ENCODE measurements at places on chromosomes 1 and 21. TPM values are rescaled to one million over a fixed set of nuclear protein-coding genes. Genes with fewer than 3 reads are reported as not detected.
A peak's percentile ranks its signal among the peaks of the same experiment; 100 is the strongest.

- no peaks in the 10 kb centered on the region for H3K36me3 ChIP-seq
- H3K4me3 ChIP-seq = no peak overlapping the region
- no peak for DNase-seq
- no peaks in the 10 kb centered on the region for H3K27me3 ChIP-seq
These were observed 352.5 kb upstream of the VAMP3 start for GRCh38 chr1:7418442-7419080.

Gene FNBP1L
- total RNA-seq = 18.3 TPM

DNA sequence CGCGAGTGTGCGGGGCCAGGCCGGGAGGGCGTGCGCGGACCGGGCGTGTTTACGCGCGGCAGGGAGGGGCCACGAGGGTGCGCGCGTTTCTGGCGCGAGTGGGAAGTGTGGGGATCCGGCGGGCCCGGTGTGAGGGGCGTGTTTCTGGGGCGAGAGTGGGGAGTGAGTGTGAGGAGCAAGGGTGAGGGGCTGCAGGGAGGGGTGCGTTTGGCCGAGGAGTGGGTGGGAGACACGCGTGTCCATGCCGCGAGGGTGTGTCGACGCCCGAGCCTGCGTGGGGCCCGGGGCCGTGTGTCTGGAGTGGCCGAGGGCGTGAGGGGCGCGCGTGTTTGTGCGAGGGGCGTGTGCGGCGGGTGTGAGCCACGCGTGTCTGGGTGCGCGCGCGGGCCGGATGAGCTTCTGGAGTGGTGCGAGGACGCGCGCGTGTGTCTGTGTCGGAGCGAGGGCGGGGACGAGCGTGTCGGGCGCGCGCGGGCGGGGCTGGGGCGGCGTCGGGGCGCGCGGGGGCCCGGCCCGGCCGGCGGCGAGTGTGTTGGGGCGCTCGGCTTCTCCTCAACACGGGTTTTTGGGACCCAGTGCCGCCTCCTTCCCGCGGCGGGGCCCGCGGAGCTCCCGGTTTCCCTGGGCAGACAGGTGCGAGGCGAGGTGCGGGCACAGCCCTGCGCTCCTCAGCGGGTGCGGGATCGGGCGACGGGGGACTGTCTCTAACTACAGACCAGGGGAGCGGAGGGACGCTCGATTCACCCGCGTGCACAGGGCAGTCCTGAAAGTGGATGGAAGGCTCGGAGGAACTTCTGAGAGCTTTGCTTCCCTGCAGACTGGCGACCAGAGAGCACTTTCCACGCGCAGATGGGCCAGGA is 65.8 kb upstream of the VAMP3 start:
- H3K36me3 ChIP-seq = no peaks in the 10 kb centered on the region
- no peak for DNase-seq
- H3K4me3 ChIP-seq = peak overlapping the region; percentile 56
- peak overlapping the region; percentile 40 for H3K27ac ChIP-seq

Gene MR1
- 3.5 TPM for total RNA-seq

DNA sequence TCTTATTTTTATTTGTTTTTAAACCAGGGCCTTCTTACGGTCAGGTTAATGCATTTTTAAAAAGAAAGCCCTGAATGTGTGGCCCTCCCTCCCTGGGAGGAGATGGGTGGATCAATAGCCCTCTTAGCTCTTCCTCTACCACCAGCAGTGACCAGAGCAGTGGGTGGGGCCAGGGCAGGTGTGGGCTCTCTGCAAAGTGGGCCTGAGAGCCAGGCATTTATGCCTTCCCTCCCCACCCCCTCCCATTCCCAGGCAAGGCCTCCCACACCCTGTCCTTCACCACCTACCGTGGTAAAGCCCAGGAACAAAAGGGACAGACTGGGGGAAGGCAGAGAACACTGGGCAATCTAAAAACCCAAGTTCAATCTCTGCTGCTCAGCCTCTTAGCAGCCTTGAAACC is 63.9 kb downstream of the SSBP3 start:
- no peak for DNase-seq
- H3K4me1 ChIP-seq = peaks cover 58% of the 10 kb centered on the region
- H3K4me3 ChIP-seq = no peak overlapping the region
- no peaks in the 10 kb centered on the region for H3K36me3 ChIP-seq
- H3K27ac ChIP-seq = peak overlapping the region; percentile 84

Gene FAM131C
- total RNA-seq = not detected

Gene ATAD3C
- not detected for total RNA-seq

DNA sequence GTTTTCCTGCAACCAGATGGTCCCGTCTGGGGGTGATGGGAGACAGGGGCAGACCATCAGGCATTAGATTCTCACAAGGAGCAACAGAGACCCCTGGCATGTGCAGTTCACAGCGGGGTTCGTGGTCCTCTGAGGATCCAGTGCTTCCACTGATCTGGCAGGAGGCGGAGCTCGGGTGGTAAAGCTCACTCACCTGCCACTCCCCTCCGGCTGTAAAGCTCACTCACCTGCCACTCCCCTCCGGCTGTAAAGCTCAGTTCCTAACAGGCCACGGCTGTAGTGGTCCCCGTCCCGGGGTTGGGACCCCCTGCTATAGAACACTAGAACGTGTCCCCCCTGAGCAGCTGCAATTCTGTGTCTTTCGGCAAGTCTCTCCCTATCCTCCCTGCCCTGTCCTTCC is 4.6 kb downstream of the KRTAP10-12 start:
- no peak for DNase-seq
- H3K27ac ChIP-seq = no peak overlapping the region
- no peaks in the 10 kb centered on the region for H3K36me3 ChIP-seq
- peaks cover 84% of the 10 kb centered on the region for H3K27me3 ChIP-seq
- H3K4me3 ChIP-seq = no peak overlapping the region

- H3K27ac ChIP-seq = peak overlapping the region; percentile 58
- H3K4me1 ChIP-seq = peaks cover 67% of the 10 kb centered on the region
- H3K4me3 ChIP-seq = no peak overlapping the region
- no peaks in the 10 kb centered on the region for H3K36me3 ChIP-seq
These were observed 156.2 kb downstream of the TGFBR3 start for GRCh38 chr1:91729621-91730358.

GRCh38 chr21:32203877-32204480 is 74.9 kb downstream of the MIS18A start:
- no peaks in the 10 kb centered on the region for H3K36me3 ChIP-seq
- H3K27ac ChIP-seq = no peak overlapping the region
- no peaks in the 10 kb centered on the region for H3K27me3 ChIP-seq
- no peak for DNase-seq
- no peaks in the 10 kb centered on the region for H3K4me1 ChIP-seq
